Urinary bladder (tissue), 4 donors: ENCODE measurements at places on chromosomes 7 and 10. TPM values are rescaled to one million over a fixed set of nuclear protein-coding genes. Genes with fewer than 3 reads are reported as not detected.

ORC5 gene
- 47.6 TPM for total RNA-seq

DNA sequence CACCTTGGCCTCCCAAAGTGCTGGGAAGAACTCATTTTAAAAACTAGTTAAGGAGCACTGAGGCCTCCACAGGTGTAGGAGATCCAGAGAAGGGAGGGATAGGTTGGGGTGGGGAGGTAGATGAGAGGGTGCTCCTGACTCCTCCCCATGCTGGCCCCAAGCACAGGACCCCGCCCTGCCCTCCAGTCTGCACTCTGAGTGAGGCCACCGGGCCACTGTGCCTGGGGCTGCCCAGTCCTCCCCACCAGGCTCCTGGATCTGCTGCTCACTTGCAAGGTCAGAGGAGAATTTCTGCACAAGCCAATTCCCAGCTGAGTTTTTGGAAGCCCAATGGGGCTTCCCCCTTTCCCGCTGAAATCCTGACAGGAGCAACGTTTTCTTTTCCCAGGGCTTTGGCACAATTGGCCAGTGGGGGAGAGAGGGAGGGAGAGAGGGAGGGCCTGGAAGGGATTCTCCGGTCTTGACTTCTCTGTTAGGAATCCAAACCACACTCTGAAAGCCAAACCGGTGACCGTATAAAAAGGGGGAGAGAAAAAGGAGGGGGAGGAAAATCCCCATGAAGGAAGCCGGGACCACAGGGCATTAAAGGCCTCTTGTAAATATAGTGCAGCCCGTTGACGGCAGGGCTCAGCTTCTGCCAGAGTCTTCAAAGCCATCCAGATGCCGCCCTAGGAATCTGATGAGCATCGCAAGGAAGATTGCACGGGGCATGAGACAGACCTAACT lies 116.2 kb downstream of the SH3PXD2A start:
- DNase-seq = peak; percentile 82

- DNase-seq = no peak
Measured at GRCh38 chr10:103916254-103916653, 1.7 kb downstream of the STN1 start.

DNA sequence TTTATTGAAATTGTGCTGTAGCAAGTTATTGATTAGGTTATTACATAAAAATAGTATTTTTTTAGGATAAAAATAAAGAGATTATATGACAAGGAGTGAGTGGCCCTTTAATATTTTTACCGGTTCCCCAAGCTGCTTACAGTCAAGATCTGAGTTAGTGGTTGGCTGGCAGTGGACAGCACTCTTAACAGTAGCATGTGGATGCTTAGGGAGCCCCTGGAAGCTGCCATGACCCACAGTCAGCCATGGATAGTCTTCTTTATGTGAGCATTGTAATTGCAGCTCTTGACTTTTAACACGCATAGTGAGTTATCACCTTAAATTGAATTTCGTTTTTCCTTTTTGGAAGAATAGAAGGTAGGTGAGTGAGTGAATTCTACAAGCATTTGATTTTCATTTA lies 22.1 kb downstream of the RAB18 start:
- no peak for DNase-seq

DNA sequence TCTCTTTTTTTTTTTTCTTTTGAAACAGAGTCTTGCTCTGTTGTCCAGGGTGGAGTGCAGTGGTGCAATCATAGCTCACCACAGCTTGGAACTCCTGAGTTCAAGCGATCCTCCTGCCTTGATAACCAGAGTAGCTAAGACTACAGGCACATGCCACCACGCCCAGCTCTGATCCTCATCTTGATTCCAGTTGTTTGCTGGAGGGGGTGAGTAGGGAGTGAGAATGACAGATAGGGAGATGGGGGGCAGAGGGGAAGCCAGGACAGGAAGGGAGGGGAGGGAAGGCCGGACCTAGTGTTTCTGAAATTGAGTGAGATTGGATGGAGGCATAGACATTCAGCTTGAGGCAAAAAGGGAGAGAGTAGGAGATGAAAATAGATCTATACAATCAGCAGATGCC lies 25.2 kb upstream of the CPXM2 start:
- DNase-seq = no peak

GRCh38 chr10:6038071-6038631 lies 24.0 kb downstream of the IL2RA start:
- no peak for DNase-seq

DNA sequence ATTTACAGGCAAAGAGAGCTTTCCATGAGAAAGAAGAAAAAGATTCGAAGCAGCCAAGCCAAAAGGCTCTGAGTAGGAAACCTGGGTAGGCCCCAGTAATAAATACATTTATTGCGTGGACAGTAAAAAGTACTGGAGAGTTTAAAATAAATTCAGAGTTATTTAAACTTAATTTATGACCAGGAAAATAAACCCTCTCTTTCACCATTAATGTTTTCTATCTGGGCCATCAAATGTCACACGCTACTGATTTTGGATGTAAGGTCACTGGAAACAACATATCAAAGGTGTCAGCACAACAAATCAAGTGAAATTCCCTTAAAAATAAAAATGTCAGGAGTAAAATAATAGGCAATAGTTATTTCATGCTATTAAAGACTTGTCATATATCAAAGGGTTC lies 264.0 kb downstream of the SKAP2 start:
- DNase-seq = no peak

DNA sequence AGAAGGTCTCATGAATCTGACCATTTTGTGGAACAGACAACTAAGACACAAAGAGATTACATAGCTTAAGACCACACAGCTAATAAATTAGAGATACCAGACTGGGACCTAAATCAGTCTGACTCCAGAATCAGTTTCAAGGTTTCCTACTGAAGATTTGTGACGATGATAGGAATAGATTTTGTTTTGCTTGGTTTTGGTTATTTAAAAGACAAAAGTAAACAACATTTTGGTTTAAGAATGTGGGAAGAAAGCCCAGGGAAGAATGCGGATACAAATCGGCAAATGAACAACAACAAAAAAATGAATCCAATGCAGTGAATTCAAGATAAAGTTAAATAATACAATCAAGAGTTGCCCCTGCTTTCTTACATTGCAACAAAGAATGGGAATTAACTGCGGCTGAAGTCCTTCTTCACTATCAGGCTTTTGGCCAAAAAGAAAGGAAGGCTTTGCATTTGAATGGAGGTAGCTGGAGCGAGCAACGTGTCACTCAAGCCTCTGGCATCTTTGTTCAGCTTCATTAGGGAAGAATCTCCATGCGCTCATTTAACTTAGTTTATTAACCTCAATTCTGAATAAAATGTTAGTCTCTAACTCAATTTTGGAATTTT lies 210.8 kb downstream of the ADAM12 start:
- no peak for DNase-seq

DNA sequence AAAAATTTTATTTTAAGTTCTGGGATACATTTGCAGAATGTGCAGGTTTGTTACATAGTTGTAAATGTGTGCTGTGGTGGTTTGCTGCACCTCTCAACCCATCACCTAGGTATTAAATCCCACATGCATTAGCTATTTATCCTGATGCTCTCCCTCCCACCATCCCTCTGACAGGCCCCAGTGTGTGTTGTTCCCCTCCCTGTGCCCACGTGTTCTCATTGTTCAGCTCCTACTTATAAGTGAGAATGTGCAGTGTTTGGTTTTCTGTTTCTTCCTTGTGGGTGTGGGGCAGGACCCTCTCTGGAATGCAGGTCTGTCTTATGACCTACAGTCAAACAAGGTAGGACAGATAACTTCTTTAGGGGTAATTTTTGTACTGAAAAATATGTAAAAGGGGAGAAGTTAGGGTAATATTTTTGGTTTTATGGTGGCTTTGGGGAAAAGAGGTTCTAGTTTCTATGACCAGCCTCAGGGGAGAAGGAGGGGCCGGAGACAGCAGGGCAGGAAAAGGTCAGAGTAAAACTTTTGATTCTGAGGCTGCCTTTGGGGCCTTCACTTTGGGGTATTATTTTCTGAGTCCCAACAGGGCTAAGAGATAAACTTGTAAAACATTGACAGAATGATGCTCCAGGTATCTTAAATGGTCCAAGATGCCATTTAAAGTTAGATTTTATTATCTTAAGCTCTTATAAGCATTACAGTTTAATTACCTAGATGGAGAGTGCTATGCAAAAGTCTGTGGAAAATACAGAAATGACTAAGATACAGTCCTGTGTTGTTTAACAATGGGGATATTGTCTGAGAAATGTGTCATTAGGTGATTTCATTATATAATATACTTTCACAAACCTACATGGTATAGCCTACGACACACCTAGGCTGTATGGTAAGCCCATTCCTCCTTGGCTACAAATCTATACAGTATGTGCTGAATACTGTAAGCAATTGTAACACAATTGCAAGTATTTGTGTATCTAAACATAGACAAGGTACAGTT lies 354.8 kb downstream of the ABCA13 start:
- DNase-seq = no peak

GRCh38 chr10:33123680-33124079 lies 165.7 kb upstream of the ITGB1 start:
- DNase-seq = no peak

- no peak for DNase-seq
Measured at GRCh38 chr10:60424971-60425370, 35.3 kb upstream of the ANK3 start.

DNA sequence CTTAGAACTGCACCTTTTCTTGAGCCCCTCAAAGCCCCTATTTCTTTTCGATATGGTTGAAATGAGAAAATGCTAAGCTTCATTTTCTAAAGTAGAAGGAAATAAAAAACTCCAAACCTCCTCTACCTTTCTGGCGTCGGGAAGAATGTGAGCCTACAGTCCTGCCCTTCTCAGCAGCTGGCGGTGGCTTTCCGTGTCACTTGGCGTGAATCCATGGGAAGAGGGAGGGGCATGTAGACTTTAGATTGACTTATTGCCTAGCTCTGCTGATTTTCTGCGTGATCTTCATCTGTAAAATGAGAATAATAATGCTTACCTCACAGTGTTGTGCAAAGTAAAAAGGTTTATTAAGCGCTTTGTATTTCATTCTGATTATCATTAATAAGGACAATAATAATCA lies 35.0 kb downstream of the PRR15 start:
- DNase-seq = no peak

- no peak for DNase-seq
Measured at GRCh38 chr10:107548301-107548700, 383.8 kb upstream of the SORCS1 start.

GRCh38 chr10:103668351-103669242 lies 175.1 kb downstream of the NEURL1 start:
- no peak for DNase-seq

GRCh38 chr7:111274857-111275256 lies 183.9 kb downstream of the LRRN3 start:
- no peak for DNase-seq

GRCh38 chr7:1120791-1121190 lies 32.9 kb downstream of the GPER1 start:
- DNase-seq = no peak

DNA sequence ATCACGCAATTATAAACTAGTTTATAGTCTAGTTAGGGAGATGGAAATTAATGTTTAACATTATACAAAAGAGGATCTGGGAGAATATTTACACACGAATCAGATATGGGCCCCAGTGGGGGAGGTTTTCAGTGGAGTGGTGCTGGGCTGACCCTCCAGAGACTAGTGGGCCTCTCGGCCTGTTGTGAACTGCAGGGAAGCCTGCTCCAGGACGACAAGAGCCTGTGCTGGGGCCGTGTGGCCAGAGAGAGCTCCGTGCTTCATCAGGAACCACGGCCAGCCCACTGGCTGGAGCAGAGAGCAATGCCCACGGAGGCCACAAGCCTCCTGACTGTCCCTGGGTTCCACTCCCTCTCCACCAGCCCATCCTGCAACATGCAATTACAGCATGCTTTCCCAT lies 11.3 kb upstream of the ESYT2 start:
- no peak for DNase-seq

DNA sequence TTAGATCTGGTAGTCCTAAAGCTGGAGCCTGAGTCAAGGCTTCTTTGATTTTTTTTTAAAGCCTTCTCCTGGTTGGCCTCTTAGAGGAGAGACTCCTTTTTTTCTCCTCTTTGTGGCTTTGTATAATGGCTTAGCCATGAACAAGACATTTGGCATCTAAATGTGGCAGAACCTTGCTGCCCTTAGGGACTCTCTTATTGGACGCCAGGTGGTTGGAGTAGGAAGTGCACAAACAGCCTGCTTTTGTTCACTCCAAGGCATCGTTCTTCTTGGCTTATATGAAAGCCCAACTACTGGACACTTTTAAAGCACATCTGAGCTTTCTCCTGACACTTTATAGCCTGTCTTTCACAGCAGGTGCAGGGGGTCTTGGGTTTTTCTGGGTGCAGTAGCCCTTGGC lies 25.0 kb downstream of the ZPBP start:
- DNase-seq = no peak
